ENCODE measurements at places on chromosomes 5 and 9.

DNA sequence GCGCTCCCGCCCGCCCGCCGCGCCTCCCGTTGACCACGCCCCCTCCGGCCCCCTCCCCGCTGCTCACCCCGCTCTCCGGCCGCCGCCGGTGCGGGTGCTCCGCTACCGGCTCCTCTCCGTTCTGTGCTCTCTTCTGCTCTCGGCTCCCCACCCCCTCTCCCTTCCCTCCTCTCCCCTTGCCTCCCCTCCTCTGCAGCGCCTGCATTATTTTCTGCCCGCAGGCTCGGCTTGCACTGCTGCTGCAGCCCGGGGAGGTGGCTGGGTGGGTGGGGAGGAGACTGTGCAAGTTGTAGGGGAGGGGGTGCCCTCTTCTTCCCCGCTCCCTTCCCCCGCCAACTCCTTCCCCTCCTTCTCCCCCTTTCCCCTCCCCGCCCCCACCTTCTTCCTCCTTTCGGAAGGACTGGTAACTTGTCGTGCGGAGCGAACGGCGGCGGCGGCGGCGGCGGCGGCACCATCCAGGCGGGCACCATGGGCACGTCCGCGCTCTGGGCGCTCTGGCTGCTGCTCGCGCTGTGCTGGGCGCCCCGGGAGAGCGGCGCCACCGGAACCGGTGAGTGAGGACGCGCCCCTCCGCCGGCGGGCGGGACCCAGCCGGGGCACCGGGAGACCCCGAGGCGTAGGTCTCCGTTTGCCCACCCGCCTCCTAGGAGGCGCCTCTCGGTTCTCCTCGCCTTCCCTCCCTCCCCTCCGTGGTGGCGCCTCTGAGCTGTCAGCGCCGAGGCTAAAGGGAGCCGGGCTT is at the start of gene VLDLR:
Gene VLDLR (plus strand): TSS at position 66 of the 739 bp plus-strand sequence. CDS start 403 bp downstream, at position 469.
- peak; percentile 38 for DNase-seq

GRCh38 chr5:14824499-14824898 is 47.1 kb downstream of the ANKH start:
- no peak for DNase-seq

GRCh38 chr5:145205546-145205945 is 629.6 kb downstream of the PRELID2 start:
- DNase-seq = no peak

- DNase-seq = no peak
Observed at GRCh38 chr5:10334831-10335230, 18.7 kb upstream of the MARCHF6 start.

- DNase-seq = peak; percentile 16
Observed at GRCh38 chr5:122844136-122844909, 1.1 kb upstream of the SNX24 start.

DNA sequence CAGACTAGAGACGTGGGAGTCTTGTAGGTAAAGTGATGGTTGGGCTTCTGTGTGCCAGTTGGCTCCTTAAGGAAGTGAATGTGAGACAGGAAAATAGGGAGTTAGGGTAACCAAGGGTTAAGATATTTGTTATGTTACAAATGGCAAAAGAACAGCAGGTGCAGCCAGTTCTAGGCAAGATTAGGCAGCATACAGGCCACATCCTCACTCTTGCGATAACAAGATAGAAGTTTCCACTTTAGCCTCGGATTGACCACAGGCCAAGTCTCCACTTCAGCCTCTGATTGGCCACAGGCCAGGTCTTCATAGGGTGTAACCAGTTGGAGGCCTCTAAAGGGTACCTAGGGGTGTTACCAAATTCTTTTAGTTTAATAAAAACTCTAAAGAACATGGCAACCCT is 54.6 kb upstream of the ABCA1 start:
- DNase-seq = no peak

DNA sequence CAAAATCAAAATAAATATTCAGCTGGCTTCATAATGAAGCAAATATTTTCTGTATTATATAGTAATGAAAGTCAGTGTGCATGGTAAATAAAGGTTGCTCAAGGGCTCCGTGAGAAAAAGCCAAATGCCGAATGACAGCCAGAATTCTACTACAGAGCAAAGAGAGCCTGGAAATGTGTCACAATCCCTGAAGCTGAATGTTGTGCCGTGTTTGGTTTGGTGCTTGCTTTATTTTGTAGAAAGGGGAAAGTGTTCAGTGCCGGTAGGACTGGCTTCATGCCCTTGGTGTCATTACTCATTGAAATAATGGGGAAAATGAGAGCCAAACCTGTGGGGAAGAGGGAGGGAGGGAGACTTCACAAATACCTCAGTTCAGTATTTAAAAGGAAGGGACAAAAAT is 26.8 kb upstream of the ADAMTSL1 start:
- no peak for DNase-seq

GRCh38 chr5:107129051-107129450 is 541.7 kb downstream of the EFNA5 start:
- no peak for DNase-seq

- no peak for DNase-seq
Observed at GRCh38 chr5:65791712-65792673, 70.0 kb downstream of the NLN start.

GRCh38 chr9:98083566-98084183 is 27.1 kb downstream of the NANS start:
- DNase-seq = no peak

DNA sequence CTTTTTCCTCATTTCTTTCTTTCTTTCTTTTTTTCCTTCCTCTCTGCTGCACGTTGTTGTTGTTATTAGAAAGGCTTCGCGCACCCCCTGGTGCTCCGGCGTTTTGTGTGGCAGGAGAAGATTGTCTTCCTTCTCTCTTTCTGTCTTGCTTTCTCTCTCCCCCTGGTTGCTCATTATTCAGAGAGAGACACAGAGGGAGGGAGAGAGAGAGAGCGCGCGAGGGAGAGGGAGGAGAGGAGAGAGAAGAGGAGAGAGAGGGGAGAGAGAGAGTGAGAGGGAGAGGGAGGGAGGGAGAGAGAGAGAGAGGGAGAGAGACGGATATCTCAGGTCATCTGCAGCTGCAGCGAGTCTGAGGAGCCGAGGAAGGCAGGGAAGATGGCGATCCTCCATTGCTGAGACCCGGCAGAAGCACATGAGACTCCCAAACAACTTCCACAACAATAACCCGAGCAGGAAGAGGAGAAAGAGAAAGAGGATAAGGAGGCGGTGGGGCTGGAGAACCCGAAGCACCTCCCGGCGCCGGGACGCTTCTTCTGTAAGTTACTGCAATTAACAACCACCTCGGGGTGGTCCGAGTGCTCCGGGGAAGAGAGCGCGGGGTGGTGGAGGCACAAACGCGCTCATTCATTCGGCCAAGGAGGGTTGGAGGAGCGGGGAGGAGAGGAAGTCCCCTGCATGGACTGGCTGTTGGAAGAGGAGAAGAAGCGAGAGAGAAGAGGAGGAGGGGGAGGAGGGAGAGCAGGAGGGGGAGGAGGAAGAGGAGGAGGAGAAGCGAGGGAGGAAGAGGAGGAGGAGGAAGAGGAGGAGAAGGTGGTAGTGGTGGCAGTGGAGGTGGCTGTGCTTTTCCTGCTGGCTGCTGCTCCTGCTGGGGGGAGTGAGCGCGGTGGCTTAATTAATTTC is at the start of gene ZNF462:
Gene ZNF462 (plus strand): TSS at position 346 of the 900 bp plus-strand sequence. CDS start 60,218 bp downstream, outside the sequence.
- DNase-seq = no peak

DNA sequence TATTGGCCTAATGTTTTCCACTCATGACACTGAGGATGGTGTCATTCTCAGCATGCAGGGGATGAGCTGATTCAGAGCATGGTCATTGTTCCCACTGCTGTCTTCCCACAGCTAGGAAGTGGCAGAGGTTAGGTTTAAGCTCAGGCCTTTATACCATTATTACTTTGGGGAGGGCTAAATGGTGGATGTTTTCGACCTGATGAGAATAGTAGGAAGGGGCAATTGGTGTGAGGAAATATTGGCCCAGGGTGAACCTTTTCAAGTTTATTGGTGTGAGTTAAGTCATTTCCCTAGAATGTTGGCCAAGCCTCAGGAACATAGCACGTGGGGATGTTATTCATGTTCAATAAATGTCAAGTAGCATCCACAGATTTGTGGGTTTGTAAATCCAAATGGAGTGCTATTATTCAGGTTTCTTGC is 59.6 kb downstream of the ARHGAP26 start:
- no peak for DNase-seq

DNA sequence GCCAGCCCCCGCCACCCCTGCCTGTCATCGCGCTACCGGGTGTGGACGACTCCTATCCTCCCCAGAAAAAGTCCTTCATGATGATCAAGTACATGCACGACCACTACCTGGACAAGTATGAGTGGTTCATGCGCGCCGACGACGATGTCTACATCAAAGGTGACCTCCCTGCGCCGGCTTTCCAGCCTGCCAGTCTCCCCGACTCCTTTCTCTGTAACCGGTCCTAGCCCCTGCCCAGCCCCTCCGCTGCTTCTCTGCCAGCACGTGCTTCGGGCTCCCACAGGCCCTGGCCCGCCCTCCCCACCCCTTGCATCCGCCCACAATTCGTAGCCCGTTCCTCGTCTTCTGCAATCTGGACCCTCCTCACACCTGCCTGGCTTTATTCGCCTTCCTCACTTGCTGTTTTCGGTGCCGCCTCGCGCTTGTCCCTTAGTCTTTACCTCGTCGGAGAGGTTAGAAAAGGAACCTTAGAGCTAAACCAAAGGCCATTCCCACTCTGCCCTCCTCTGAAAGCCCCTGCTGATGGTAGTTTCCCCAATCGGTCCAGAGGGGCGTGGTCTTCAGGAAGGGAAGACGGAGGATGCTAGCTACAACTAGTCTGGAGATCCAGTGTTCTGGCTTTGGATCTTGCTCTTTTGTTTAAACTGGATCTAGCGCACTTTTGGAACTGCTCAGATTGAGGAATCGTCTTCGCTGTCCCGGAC is 1.4 kb downstream of the CHSY3 start:
- DNase-seq = no peak
